Renal cortex interstitium (tissue), 15 donors: ENCODE measurements at places on chromosomes 5 and 9.

DNA sequence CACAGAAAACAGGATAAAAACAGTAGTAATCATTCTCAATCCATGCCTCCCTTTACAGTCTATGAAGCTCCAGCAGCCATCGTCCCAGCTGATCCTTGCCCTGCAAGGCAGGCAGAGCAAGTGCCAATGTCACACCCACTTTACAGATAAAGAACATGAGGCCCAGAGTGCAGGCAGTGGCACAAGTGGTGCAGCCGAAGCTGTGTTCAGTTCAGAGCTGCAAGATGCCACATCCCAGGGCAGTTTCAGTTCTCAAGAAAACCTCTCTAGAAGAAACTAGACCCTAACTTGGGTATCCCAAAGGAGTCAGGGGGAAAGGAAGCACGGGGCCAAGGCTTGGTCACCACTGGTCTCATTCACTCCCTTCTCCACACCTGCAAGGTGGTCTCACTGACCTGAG, 34.6 kb upstream of the CPLX2 start:
- no peak for DNase-seq

DNA sequence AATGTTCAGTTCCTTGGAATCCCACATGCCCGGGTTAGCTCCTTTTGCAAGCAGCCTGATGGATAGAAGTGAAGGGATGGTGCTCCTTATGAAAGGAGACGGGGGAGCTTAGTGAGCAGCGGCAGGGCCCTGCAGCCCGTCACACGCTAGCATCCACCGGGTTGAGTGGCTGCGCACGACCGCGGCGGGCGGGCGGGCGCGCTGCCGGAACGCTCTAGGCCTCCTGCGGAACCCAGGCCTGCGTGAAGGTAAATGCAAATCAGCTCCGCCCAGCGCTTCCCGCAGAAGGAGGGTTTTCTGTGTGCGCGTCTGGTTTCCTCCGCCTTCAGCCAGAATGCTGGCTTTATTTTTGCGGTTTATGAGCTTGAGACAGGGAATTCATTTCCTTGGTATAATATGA, 19.8 kb downstream of the IL12B start:
- DNase-seq, result no peak

DNA sequence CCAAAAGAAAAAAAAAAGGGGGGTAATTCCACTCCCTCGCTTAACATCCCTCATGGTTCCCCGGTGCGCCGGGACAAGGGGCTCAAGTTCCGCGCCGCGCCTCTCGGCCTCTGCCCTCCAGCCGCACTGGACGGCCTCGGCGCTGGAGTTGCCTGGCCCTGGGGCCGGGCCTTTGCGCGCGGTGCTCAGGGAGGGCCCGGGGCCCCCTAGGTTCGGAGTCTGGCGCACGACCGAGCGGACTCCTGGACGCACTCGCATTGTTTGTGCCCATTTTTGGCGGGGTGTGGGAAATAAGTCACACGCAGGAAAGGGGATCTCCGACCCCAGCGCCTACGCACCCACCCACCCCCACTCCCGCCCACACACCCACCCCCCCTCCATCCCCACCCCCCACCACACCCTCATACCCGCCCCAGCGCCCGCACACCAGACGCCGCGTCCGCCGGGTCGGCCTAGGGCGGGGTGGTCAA, 381 bp downstream of the MED22 start:
- no peak for DNase-seq

DNA sequence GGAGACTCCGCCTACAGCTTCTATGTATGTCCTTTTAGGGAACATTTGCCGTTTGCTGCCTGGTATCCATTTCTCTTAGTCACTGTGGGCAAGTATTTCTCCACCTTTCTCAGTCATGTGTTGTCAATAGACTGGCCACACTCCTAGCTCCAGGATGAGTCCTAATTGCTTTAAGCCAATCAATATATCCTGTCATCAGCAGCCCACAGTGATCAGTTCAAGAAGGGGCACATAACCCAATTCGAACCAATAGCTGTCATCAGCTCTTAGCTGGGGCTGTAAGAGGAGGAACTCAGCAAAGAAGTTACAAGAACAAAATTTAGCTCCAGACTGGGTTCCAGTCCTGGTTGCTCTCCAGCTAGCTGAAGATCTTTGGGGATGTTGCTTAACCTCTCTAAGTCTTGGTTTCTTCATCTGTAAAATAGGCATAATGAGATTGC, 70.7 kb upstream of the MAN2A1 start:
- DNase-seq, result no peak

DNA sequence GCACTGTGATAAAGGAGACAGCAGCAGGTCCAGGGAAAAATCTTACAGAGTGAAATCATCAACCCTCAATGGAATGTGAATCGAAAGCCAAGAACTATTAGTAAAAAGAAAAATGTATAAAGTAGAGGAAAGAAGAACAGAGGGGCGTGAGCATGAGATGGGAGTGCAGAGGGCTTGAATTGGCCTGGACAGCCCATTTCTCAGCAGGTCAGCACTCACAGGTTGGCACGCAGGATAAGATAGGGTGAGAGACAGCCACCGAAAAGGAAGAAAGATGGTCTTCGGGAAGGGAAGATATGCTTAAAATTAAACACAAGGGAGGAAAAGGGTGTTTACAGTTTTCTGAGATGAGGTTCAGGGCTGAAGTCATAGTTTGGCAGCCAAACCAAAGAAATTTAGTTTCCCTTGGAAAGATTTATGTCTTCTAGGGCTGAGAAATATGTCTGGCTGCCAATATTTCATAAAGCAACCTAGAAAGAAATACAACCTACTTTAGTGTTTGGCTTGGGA, 524.7 kb downstream of the SPATA31D1 start:
- no peak for DNase-seq

GRCh38 chr9:129305246-129305645, 127.2 kb upstream of the IER5L start:
- DNase-seq, result no peak

DNA sequence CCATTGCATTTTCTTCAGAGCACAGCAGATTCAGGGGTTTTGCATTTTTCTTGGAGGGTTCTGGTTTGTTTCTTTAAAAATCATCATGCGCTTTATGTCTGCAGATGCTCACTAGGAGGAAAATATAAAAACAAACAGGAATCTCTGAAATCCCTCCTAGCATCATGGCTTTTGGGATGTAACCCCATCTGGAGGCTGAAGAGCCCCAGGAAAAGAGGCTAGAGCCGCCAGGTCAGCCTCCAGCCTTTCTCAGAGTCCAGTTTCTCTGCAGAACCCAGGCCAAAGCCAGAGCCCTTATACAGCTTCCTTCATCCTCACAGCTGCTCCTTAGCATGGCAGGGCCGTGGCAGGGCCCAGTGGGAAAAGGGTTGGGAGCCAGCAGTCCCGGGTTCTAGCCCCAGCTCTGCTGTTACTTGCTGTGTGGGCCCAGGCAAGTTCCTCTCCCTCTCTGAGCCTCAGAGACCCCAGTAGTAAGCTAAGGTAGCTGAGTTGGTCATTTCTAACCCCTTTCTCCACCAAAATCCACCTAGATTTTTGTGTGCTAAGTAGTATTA, 62.1 kb downstream of the PAX5 start:
- DNase-seq, result no peak

DNA sequence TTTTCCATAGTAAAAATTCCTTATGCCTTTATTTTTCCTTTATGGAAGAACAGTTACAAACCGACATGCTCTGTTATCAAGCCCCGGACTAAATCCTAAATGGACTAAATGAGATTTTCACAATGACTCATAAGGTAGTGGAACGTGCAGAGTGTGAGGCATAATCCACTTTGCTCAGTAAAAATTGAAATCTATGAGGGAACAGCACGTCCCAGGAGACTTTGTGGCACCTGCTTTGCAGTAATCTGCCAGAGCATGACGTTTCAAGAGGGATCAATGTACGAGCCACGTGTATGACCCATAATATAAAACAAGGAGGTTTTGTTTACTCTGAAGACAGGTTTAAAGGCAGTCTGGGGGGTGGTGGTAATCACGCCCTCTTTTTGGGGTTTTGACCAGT, 83.8 kb upstream of the GNA14 start:
- DNase-seq, result no peak

GRCh38 chr5:158532739-158533138, 567.0 kb downstream of the EBF1 start:
- DNase-seq, result no peak

DNA sequence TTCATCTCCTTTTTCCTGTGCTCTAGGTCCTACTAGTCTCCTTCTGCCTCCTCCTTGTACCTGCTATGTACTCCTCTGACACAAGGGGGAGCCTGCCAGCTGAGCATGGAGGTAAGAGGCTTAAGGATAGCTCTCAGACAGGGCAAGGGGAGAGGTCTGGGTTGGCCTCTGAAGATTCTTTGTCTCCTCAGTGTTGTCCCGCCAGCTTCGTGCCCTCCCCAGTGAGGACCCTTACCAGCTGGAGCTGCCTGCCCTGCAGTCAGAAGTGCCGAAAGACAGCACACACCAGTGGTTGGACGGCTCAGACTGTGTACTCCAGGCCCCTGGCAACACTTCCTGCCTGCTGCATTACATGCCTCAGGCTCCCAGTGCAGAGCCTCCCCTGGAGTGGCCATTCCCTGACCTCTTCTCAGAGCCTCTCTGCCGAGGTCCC, 3.8 kb downstream of the CREB3 start:
- DNase-seq, result peak; percentile 50

DNA sequence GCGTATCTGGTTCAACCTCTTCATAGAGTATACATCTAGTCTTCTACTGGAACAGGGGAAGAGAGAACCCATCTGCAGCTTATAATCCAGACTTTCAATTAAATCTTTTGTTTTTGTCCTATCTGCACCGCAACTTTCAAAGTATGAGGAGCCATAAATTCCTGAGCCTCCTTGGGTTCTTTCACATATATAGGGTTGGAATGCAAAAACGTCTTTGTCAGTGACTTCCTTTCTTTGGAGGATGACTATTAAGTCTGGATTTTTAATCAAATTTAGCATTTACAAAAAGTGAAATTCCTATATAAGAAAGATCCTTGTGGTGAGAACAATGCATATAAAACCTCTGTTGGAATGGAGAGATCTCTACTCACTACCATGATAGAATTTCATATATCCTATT, 370.8 kb downstream of the TMEM38B start:
- DNase-seq, result no peak

GRCh38 chr5:32709750-32710549, 1.2 kb upstream of the NPR3 start:
- no peak for DNase-seq

DNA sequence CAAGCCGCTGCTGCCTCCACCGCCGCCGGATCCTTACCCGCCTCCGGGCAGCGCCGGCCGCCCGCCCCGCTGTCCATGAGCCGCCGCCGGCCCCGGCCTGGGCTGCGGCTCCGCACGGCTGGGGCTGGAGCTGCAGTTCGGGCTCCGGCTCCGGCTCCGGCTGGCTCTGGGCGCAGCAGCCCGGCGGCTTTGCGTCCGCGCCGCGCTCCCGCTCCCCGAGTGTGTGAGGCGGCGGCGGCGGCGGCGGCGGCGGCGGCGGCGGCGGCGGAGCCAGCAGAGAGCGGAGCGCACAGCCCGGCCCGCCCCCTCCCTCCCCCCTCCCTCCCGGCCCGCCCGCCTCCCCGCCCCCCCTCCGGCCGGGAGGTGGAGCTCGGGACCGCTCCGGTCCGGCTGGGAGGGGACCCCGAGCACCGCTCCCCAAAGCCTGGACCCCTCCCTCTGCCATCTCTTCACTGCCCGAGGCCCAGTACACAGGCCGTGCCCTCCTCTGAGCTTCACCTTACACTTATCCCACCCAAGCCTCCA, at the start of gene PCDH1:
TSS of gene PCDH1 (minus strand) at position 225 of the 525 bp plus-strand sequence. CDS start at position 77, 148 bp downstream.
- no peak for DNase-seq

GRCh38 chr5:158039911-158040347, 181.0 kb upstream of the CLINT1 start:
- no peak for DNase-seq

- DNase-seq, result no peak
Observed at GRCh38 chr9:14690948-14691730, 2.1 kb downstream of the ZDHHC21 start.

- no peak for DNase-seq
Observed at GRCh38 chr5:60960591-60960990, 15.6 kb downstream of the NDUFAF2 start.

DNA sequence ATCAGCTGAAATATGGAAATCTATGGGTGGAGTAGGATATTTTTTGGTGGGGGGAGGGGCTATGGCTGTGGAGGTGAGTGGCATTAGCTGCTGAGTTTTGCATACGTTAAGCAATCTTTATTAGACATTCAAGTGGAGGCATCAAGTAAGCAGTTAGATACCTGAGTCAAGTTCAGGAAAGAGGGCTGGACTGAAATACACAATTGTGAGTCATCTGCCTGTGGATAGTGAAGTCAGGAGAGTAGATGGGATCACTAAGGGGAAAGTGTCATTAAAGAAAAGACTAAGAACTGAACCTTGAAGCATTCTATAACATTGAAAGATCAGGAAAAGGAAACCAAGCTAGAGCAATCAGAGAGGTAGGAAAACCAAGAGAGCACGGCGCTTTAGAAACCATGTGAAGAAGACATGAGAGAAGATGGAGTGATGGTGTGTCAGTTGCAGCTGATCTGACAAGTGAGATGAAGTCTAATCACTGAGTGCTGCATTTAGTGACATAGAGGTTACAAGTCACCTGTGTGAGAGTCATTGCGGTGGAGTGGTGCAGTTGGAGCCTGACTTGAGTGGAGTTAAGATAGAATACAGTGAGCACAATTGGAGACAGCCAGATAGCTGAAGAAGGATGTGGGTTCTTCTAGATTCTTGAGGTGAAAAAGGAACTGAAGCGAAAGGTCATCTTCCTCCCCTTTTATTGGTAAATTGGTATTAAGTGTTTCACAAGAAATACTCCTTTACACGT, 88.7 kb downstream of the PIP5K1B start:
- DNase-seq, result no peak

- no peak for DNase-seq
Observed at GRCh38 chr5:72015103-72015548, 92.1 kb upstream of the MAP1B start.

DNA sequence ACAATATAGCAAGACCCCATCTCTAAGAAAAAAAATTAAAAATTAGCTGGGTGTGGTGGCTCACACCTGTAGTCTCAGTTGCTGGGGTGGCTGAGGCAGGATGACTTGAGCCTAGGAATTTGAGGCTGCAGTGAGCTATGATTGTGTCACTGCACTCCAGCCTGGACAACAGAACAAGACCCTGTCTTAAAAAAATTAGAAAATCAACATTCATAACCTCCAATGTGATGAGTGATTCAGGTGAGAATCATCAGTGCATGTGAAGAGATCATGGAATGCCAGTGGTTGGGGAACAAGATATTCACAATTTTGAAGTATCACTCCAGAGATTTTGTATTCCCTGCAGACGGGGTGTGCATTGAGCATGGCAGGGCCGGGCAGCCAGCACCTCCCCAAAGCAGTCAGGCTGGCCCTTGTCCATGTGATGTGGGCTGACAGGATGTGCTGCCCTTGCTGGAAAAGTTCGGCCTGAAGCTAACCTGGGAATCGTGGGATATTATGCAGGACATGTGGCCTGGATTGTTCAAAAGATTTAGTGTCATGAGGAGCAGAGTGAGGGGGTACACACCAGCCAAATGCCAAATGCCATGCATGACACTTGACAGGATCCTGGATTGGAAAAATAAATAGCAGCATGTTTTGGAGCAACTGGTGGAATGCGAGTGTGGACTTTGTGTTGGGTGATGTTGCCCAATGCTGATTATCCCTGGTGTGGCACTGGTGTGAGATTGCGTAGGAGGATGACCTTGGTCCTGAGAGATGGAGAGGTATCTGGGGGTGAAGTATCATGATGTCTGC, 189.0 kb downstream of the RGS3 start:
- no peak for DNase-seq
